Stimulated activated CD4-positive, alpha-beta T cell treated with anti-CD3 and anti-CD28 coated beads, Interleukin-4, amount 100 ng/mL, for 4 hours (primary cell): ENCODE measurements at places on chromosomes 3 and 15.

- no peak for DNase-seq
These were observed 615.4 kb downstream of the CADM2 start for GRCh38 chr3:85574006-85574705.

- no peak for DNase-seq
These were observed 32.2 kb upstream of the ACP3 start for GRCh38 chr3:132284781-132285619.

DNA sequence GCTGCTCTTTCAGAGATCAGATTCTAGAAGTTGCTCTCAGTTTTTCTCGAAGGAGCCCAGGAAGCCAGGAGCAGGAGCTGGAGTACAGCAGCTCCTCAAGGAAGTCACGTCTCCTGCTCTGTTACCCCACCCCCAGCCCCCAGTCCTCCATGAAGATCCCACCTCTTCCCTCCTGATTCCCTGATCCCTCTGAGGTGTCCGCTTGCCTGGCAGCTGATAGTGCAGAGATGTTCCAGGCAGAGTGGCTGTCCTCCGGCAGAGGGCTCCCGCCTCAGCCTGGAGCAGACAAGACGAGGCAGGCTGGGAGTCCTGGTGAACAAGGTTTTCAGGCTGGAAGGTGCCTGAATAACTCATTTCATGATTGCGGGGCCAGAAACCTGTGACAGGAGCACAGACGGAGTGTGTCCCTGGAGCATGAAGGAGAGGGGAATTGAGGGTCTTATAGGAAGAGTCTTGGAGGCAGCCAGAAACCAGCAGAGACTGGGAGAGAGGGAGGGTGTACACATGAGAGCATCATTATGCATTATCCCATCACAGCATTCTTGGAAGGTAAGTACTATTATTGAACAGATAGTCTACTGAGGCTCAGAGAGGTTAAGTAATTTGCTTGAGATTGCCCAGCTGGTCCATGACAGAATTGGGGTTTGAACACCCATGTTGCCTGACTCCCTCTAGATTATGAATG is 1.2 kb downstream of the HRH1 start:
- DNase-seq = no peak

GRCh38 chr3:48432411-48433371 is 2.8 kb upstream of the PLXNB1 start:
- DNase-seq = no peak

GRCh38 chr3:104510131-104510849 is 856.4 kb upstream of the ALCAM start:
- DNase-seq = no peak

- DNase-seq = no peak
These were observed 10.0 kb upstream of the CHRNB4 start for GRCh38 chr15:78651007-78651406.

DNA sequence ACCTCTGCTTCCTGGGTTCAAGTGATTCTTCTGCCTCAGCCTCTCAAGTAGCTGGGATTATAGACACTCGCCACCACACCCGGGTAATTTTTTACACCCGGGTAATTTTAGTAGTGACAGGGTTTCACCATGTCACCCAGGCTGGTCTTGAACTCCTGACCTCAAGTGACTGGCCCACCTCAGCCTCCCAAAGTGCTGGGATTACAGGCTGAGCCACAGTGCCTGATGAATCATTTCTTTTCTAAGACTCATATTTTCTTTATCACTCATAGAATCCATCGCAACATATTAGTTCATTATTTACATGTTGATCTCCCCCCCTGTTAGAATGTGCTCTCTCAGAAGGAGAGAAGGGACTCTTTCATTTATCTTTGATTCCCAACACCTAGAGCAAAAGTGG is 109.5 kb upstream of the PTPRG start:
- no peak for DNase-seq
